ENCODE measurements at places on chromosomes 6 and 20. TPM values are rescaled to one million over a fixed set of nuclear protein-coding genes. Genes with fewer than 3 reads are reported as not detected.

The CRISP3 gene
- 6.1 TPM for total RNA-seq

The HEY2 gene
- total RNA-seq: not detected

The GRM1 gene
- not detected for total RNA-seq

The NT5E gene
- 5.1 TPM for total RNA-seq

The BMP7 gene
- total RNA-seq: 21.8 TPM

The ITCH gene
- total RNA-seq: 67.9 TPM

The JAG1 gene
- total RNA-seq: 119 TPM

The NKAIN2 gene
- not detected for total RNA-seq

The EPPIN gene
- not detected for total RNA-seq

The PRDM13 gene
- total RNA-seq: not detected

The LY6G6C gene
- total RNA-seq: 0.53 TPM

- DNase-seq: no peak
Measured at GRCh38 chr6:100084316-100084990, 90.4 kb upstream of the MCHR2 start.

GRCh38 chr6:22631091-22631490 is 61.7 kb downstream of the HDGFL1 start:
- DNase-seq: no peak

- DNase-seq: no peak
Measured at GRCh38 chr6:109475625-109476024, 7.4 kb downstream of the ZBTB24 start.

DNA sequence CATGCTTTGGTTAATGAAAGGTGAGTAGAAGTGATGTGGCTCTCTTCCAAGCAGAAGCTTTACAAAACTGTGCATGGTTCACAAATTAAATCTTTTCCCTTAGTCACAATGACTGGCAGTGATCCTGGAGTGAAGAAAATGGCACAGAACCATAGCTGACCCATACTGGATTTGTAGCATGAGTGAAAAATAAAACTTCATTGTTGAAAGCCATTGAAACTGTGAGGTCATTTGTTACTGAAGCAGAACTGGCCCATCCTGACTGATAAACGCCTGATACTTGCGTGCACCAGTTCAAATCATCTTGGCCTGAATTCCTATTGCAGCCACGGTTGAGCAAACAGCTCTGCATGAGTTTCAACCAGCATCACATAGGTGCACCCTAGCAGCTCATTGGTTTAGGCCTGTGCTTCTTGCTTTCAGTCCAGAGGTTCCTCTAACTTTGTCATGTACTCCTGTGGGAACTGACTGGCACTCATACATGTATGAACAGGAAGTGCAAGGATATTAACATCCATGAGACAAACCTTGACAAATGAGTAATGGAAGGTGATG is 40.5 kb downstream of the SAMD5 start:
- DNase-seq: no peak

GRCh38 chr6:117417851-117418250 is 7.9 kb downstream of the ROS1 start:
- no peak for DNase-seq

- DNase-seq: no peak
Measured at GRCh38 chr6:134077301-134077700, 24.9 kb upstream of the SLC2A12 start.

GRCh38 chr20:40631119-40631631 is 57.9 kb downstream of the MAFB start:
- no peak for DNase-seq

DNA sequence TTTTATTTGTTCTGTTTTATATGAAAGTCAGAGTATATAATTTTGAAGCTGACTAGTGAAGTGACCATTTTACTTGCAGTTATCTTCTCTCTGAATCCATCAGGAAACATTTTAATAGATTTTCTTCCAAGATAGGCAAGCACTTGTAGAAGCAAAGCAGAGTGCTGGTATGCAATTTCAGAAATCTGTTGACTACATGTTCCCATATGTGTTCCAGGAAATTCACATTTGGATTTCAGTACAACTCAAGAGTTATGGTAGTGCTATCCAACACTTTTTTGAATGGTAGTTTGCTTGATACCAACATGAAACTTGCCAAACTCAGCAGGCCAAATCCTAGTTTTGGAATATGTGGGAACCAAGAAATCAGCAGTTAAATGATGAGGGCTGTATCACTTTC is 94.0 kb downstream of the CENPW start:
- no peak for DNase-seq

DNA sequence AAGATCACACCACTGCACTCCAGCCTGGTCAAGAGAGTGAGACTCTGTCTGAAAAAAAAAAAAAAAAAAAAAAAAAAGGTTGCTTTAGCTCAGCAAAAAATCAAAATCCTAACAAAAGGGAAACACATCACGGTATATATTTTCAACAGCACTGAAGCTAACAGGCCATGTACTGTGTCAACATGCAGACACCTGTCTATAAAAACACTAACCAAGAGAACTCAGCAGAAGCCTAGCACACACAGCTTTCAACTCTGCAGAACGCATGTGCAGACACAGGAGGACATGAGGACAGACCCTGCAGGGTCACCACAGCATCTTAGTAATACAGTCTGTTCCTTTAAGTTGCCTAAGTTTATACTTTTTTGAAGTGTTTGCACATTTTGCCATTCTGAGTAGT is 13.5 kb downstream of the NINL start:
- no peak for DNase-seq

DNA sequence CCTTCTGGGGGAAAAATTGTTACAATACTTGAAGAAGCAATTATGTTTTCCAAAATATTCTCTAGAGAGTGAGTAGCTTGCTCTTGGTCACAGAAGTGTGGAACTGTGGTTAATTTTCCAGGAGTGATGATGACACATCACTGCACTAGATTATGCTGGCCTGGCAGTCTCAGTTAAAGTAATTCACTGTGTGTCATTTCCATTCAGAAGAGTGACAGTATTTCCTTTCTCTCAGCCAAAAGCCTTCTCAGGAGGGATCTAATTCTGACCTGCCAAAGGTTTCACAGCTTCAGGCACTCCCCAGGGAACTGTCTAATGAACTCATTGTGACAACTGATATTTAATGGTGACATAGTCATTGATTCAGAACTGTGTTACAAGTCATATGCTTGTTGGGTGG is 517.5 kb downstream of the TBC1D32 start:
- no peak for DNase-seq

GRCh38 chr6:134177236-134177635 is 124.8 kb upstream of the SLC2A12 start:
- no peak for DNase-seq

DNA sequence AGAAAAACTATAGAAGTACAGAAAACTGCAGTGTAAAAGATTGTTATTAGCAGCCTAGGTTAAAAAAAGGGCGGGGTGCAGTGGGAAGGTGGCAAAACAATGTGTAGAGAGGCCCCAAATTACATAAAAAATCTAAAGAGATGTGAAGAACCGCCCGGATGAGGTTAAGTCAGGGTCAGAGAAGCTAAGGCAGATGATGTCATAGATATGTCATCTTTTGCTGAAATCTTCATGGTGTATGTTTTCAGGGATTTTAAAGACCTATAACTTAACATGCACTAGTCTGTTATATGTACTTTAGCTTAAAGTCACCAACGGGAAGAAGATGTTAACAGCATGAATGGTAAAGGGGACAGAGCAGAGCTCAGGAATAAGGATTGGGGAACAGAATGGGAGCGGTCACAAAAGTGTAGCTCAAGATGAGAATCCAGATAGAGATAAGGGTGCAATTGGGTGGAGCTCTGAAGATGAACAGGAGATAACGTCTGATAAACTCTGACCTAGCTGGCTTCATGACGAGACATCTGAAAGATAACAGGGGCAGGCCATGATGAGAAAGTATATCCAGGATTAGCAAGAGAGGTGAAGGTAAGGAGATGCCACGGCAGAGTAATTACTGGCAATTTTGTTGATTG is 83.4 kb downstream of the TFAP2A start:
- no peak for DNase-seq

- DNase-seq: no peak
Measured at GRCh38 chr6:53543359-53544216, 1.3 kb downstream of the GCLC start.

GRCh38 chr20:44097521-44098255 is 89.3 kb downstream of the JPH2 start:
- no peak for DNase-seq

GRCh38 chr6:18178960-18179615 is 23.9 kb downstream of the KDM1B start:
- DNase-seq: no peak

- no peak for DNase-seq
Measured at GRCh38 chr6:166586424-166587156, at the start of gene RAMACL. Gene RAMACL (minus strand): TSS chr6:166586678. CDS start chr6:166586477, 201 bp downstream.

- DNase-seq: no peak
Measured at GRCh38 chr6:100160930-100161329, 166.9 kb upstream of the MCHR2 start.

GRCh38 chr20:3787324-3788014 is 929 bp upstream of the CENPB start:
- DNase-seq: no peak

GRCh38 chr20:2026514-2026913 is 32.7 kb upstream of the PDYN start:
- DNase-seq: no peak

DNA sequence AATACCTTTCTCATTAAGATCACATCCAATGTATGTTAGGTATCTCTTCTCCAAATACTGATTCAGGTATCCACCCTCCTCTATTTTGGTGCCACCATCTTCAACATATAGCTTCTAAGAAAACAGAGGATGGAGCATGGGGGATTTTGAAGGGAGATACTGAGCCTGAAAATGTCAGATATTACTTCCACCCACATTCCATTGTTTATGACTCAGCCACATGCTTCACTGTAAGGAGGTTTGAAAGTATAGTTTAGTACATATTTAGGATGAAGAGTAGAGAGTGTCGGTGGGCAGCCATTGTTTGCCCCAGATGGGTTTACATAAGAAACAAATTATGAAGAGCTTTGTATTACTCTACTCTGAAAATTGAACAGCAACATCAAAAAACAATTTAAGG is 286.7 kb downstream of the TFAP2B start:
- no peak for DNase-seq

DNA sequence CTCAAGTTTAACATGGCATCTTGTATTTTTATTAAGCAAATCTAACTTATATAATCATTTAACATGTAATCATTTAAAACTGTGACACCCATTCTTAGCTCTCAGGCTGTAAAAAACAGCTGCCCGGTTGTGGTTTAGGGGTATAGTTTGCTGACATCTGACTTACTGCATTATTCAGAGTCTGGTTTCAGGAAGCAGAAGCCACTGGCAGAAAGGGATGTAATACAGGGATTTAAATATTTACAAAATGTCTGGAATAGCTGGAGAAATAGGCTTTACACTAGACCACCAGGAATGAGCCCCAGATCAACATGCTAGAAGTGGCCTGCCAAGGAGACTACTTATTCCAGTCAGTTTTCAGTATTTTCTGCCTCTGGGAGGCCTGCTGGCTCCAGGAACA is 421.1 kb downstream of the CD109 start:
- no peak for DNase-seq

DNA sequence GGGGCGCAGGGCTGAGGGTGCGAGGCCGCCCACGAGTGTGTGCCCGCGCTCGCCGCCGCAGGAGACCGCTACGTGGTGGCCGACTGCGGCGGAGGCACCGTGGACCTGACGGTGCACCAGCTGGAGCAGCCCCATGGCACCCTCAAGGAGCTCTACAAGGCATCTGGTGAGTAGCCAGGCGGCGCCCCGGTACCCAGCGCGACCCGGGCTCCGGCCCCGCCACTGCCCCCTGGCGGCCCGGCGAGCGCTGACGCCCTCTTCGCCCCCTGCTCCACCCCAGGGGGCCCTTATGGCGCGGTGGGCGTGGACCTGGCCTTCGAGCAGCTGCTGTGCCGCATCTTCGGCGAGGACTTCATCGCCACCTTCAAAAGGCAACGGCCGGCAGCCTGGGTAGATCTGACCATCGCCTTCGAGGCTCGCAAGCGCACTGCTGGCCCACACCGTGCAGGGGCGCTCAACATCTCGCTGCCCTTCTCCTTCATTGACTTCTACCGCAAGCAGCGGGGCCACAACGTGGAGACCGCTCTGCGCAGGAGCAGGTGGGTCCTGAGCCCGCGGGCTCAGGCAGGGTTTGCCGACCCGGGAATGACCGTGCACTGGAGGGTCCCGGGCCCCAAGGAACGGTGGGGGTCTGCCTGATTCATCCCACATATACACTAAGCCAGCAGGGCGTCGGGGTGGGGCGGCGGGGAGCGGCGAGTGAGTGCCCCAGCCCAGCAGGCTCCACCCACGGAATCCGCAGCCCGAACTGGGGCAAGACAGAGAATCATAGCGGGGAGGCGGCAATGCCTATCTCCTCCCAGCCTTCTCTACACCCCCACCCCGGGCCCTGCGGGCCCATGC is 17.4 kb downstream of the HSPA12B start:
- no peak for DNase-seq

GRCh38 chr20:55934146-55934545 is 71.2 kb downstream of the CBLN4 start:
- DNase-seq: no peak

DNA sequence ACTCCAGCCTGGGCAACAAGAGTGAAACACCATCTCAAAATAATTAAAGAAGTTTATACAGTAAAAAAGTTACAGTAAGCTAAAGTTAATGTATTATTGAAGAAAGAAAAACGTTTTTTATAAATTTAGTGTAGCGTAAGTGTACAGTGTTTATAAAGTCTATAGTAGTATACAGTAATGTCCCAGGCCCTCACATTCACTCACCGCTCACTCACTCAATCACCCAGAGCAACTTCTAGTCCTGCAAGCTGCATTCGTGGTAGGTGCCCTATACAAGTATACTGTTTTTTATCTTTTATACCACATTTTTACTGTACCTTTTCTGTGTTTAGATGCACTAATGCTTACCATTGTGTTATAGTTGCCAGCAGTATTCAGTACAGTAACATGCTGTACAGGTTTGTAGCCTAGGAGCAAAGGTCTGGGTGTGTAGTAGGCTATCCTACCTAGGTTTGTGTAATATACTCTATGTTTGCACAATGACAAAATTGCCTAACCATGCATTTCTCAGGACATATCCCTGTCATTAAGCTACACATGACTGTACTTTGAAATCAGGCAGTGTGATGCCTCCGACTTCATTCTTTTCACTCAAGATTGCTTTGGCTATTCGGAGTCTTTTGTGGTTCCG is 16.7 kb downstream of the MGME1 start:
- DNase-seq: no peak

GRCh38 chr6:108837236-108837971 is 10.8 kb upstream of the ARMC2 start:
- no peak for DNase-seq

- DNase-seq: no peak
Measured at GRCh38 chr20:4165984-4166725, 150.8 kb upstream of the RNF24 start.

- no peak for DNase-seq
Measured at GRCh38 chr20:11714886-11715285, 202.8 kb upstream of the BTBD3 start.

GRCh38 chr20:219290-220115 is 7.6 kb upstream of the DEFB129 start:
- no peak for DNase-seq

- no peak for DNase-seq
Measured at GRCh38 chr6:170206851-170207431, 83.9 kb downstream of the DLL1 start.

- no peak for DNase-seq
Measured at GRCh38 chr6:20182926-20183521, 29.2 kb downstream of the MBOAT1 start.

GRCh38 chr6:157145656-157146285 is 177.5 kb downstream of the TMEM242 start:
- no peak for DNase-seq
